Activated CD4-positive, alpha-beta T cell treated with anti-CD3 and anti-CD28 coated beads for 48 hours (primary cell): ENCODE measurements at places on chromosomes 7 and 10.

DNA sequence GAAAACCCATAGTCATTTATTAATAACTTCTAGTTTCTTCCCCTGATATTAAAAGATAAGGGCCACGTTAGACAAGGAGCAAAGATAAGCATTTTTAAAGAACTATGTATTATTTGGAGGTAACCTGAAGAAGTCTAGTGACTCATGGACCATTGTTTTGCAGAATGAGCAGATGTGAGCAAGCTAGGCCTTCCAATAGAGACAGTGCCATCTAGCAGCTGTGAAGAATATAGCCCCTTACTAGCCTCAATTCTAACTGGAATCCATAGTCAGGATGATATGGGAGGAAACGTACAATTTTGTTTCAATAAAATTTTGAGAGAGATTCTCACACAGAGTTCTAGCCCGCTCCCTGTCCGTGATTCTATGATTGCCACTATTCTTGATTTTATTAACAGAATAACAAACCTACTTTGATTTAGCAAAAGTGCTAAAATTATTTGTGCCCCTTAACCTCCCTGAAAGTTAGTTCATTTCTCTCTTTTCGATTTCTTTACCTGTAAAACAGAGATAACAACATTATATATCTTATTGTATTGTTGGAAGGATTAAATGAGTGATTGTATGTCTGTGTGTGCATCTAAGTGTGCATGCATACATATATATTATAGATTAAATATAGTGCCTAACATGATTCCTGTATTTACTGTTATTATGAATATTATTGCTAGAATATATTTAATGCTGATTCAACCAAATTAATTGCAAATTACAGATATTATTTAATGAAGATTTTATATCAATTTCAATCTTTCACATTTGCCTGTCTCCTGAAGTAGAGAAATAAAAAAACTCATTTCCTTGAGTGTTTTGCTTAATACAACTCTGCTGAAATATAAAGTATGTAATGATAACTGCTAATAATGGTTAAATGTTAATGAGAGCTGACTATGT is 22.7 kb downstream of the FAM237B start:
- DNase-seq: no peak

DNA sequence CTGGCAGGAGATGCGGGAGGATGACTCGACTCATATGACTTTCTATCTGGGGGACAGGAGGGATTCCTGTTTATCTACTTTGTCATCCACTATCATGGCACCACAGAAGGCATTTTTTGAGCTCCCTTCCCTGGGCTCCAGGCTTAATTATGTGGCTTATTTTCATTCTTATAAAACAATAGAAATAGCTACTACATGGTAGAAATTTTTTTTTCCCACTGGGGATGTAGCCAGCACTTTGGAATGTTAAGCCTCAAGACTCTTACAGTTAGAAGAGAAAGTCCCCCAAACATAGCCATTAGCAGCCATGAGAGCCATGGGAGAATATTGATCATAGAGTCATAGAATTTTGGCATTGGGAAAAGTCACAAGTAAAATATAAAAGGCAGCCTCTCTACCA is 14.6 kb upstream of the FAM180A start:
- no peak for DNase-seq

DNA sequence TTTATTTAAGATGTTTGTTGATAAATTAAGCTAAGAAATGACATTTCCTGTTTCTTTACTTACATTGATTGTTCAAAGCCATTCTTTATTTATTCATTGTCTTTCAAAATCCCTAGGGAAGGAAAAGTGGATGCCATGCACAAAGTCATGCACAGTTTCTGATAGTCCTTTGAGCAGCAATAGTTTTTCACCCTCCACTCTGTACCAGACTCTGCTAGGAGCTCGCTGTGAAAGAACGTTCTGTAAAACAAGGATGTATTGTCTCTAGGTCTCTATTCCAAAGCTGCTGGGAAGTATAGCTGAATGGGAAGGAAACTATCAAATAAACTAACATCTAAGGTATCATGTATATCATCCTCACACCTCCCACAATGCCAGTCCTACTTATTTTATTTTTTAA is 7.8 kb upstream of the NOC3L start:
- DNase-seq: no peak

DNA sequence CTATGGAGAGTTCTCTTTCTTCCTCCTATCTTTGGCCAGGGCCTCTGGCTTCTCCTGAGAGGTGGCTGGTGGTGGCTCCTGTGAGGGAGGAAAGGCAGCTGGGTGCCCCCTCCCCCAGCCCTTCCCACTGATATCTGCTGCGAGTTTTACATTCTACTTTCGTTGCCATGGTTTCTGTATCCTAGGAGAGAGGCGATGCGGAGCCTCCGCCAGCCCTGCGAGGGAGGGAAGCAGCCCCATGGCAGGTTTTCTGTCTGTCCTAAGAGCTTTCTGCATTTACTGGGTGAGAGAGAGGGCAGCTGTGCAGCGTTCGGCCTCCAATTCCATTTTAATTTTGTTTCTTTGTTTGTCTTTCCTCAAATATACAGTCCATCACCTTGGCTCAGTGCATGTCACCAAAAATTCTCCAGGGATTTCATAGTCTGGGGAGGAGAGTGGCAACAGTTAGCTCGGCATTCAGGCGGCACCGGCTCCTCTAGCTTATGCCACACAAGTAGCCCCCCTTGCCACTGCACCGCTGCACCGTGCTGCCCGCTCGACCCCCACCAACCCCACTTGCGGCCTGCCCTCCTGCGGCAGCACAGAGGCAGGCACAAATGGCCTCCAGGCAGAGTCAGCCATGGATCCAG is 20.4 kb downstream of the DNAJB12 start:
- no peak for DNase-seq

GRCh38 chr7:99699946-99700345 is 20.1 kb upstream of the CYP3A5 start:
- no peak for DNase-seq

GRCh38 chr10:70255329-70256299 is 22.4 kb upstream of the PPA1 start:
- peak; percentile 19 for DNase-seq

- no peak for DNase-seq
These were observed 23.7 kb upstream of the FOXL3 start for GRCh38 chr7:265998-266850.

DNA sequence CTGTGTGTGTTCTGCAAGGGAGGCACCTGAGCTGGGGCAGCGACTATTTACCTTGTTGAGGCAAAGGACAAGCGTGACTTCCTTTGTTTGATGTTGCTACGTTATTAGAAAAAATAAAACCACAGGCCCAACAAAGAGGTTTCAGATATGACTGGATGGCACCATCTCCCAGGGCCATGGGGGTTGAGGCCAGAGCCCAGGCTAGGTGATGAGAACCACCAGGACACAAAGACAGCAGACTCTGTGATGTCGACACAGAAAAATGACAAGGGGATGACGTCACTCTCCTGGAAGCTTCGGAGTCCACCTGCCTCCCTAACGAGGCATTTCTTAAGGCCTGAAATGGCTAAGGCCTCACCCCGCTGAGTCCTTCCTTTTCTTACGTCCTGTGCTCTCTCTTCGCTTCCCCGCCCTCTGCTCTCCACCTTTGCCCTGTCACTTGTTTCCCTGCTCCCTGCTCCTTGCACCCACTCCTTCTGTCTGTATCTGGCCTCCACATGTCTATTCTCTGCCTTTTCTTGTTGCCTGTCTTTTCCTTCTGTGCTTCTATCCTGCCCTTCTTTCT is 83.0 kb upstream of the ADRB1 start:
- DNase-seq: peak; percentile 20

GRCh38 chr10:49309691-49310411 is 10.9 kb downstream of the C10orf71 start:
- DNase-seq: no peak

DNA sequence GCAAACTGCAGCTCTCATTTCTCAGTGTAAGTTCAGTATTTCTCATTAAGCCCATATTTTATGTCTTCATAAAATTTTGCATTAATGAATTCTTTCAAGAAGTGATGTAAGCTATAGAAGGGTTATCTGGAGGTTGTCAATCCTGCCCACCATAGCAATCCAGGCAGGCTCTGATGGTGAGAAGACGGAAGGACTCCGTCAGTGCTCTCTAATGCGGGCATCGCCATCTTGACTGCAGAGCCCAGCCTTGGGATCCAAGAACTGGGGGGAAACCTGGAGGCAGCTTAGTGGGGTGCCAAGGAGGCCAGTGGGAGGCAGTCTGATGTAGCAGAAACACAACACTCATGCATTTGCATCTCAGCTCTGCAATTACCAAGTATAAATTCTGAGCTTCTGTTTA is 707.4 kb upstream of the NRP1 start:
- no peak for DNase-seq

DNA sequence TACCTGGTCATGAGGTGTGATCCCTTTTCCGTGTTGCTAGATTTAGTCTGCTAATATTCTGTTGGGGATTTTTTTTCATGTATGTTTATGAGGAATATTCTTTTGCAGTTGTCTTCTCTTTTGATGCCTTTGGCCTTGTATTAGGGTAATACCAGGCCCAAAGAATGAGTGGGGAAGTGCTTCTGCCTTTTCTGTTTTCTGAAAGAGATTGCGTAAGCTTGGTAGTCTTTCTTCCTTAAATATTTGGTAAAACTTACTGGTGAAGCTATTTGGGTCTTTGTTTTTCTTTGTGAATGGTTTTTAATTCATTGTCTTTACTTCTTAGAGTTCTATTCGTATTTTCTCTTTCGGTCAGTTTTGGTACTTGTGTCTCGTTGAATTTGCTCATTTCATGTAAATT is 51.1 kb downstream of the SHH start:
- no peak for DNase-seq

DNA sequence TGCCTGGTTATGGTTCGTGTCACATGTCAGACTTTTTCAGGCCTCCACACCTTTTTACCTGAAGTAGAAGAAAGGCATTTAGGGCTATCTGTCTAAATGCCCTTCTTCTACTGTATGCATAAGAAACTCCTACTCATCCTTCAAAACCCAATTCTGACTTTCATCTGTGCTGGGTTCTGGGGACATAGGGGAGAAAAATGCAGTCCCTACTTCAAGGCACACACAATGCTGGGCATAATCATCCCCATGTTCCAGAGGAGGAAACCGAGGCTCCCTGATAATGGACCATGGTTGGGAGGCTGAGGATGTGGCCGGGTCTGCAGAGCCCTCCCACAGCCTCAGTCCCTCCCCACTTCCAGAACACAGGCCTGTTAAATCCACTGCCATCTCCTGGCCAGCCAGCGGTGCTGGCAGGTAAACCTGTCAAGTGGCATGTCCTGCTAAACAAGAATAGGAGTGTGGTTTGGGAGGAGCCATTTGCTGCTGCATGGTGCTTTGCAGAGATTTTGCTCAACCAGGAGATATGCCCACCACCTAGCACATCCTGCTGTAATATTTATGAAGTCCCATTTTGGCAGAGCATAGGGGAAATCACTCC is 32.0 kb downstream of the GRID1 start:
- DNase-seq: no peak

GRCh38 chr7:122521767-122522166 is 177.2 kb downstream of the RNF133 start:
- DNase-seq: no peak

DNA sequence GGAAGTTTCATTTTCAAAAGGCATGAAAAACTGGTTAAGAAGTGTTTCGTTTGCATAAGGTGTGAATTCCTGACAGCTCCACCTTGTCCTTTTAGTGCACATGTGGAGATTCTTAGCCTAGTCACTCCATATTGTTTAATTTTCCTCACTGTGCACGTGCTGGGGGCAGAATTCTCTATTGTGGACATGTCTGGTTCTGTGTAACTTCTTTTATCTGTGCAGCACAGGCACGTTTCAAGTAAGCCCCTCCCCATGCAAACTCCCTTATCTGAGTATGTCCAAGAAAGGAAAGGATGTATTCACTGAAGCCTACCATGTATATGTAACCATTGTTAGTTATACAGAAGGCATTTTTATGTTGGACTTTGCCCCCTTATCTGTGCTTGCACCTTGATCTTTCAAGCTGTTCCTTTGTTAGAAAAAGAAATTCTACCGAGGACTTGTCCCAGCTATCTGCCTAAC is 1346.3 kb downstream of the REEP3 start:
- DNase-seq: no peak

- no peak for DNase-seq
These were observed 222.4 kb downstream of the AUTS2 start for GRCh38 chr7:69820479-69821192.

GRCh38 chr7:27203365-27203953 is 3.6 kb upstream of the HOXA13 start:
- DNase-seq: no peak

- no peak for DNase-seq
These were observed 39.1 kb downstream of the SUFU start for GRCh38 chr10:102542800-102543418.

DNA sequence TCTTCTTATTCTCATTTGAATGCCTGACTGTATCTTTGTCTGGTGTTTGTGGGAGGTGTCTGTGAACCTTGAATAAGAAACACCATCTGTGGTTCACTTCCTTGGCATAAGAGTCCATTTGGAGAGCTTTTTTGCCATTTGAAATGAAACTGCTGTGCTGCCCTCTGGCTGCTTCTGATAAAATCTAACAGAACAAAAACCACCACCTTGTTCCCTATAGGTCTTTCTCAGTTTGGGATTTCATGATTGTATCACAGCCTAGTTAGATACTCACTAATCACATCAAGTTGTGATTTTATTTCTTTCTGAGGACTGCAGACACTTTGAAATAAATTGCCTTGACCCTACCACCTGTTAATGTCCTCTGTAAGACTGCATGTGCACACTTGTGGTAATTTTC is 102.7 kb upstream of the FAM13C start:
- DNase-seq: no peak

DNA sequence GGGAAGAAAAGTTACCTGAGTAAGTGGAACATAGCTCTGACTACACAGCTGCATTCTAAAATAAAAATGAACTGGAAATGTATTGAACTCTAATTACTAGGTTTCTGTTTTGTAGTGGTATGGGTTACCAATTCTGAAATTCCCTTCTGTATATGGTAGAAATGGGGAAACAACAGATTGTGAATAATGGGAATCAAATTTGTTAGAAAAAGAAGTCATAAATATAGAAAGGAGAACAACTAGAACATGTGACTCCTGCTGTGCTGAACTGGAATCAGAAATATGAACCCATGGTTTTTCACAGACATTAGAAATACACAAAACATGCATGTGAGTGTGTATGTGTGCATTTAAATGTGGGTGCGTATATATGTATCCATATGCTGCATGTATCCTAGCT is 27.0 kb downstream of the MCMBP start:
- no peak for DNase-seq

GRCh38 chr7:32316839-32317238 is 173.3 kb downstream of the LSM5 start:
- no peak for DNase-seq

GRCh38 chr7:94980418-94981142 is 73.2 kb downstream of the PPP1R9A start:
- DNase-seq: no peak
